Kidney (tissue), 22 donors: ENCODE measurements at places on chromosomes 16 and 17.
A peak's percentile ranks its signal among the peaks of the same experiment; 100 is the strongest.

DNA sequence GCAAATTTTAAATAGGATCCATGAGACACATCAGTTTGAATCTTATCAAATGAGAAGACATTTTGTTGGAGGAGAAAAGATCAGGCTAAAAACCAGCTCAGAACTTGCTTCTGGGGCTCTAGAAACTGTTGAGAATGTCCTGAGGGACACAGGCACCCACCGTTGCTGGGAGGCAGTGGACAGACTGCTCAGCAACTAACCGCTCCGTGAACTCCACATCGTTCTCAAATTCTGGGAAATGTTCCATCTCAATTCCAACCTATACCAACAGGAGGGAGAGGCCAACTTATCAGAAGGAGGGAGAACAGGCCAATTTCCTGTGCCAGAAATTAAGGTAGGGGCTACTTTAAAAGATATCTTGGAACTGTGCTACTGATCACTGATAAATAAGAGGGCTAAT lies 8.3 kb downstream of the TAT start:
- H3K36me3 ChIP-seq, result no peaks in the 10 kb centered on the region
- no peak overlapping the region for H3K4me3 ChIP-seq
- H3K27me3 ChIP-seq, result no peaks in the 10 kb centered on the region
- no peak for DNase-seq
- no peaks in the 10 kb centered on the region for H3K4me1 ChIP-seq

DNA sequence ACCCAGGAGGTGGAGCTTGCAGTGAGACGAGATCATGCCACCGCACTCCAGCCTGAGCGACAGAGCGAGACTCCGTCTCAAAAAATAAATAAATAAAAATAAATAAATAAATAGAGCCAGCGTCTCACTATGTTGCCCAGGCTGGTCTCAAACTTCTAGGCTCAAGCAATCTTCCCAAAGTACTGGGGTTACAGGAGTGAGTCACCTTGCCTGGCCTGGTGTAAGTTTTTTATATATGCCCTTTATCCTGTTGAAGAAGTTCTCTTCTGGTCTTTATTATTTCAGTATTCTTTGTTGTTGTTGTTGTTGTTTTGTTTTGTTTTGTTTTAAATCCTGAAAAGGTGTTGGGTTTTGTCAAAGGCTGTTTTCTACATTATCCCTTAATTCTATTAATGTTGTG lies 30.1 kb upstream of the ABCC1 start:
- no peak overlapping the region for H3K4me3 ChIP-seq
- no peaks in the 10 kb centered on the region for H3K36me3 ChIP-seq
- no peak overlapping the region for H3K27ac ChIP-seq
- H3K27me3 ChIP-seq, result no peaks in the 10 kb centered on the region

- no peaks in the 10 kb centered on the region for H3K36me3 ChIP-seq
- H3K27ac ChIP-seq, result no peak overlapping the region
- H3K4me3 ChIP-seq, result no peak overlapping the region
Observed at GRCh38 chr17:61450641-61451537, 1.3 kb upstream of the TBX4 start.

DNA sequence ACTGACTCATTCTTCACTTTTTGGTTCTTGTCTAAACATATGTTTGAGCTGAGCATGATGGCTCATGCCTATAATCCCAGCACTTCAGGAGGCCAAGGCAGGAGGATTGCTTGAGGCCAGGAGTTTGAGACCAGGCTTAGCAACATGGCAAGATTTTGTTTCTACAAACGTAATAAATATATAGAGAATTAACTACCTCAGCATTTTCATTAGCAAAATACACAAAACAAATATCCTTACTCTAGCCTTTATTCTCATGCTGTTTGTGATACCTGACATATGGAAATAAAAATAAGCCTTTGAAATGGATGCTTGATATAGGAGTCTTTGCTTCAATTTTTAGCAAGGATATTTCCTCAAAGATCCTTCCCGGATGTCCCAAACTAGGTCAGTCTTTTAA lies 132.8 kb downstream of the ABCC1 start:
- H3K36me3 ChIP-seq, result peaks cover 5% of the 10 kb centered on the region
- no peak overlapping the region for H3K4me3 ChIP-seq
- no peak for DNase-seq
- H3K27me3 ChIP-seq, result no peaks in the 10 kb centered on the region
- H3K27ac ChIP-seq, result no peak overlapping the region

- no peak overlapping the region for H3K27ac ChIP-seq
- no peaks in the 10 kb centered on the region for H3K36me3 ChIP-seq
- H3K4me1 ChIP-seq, result no peaks in the 10 kb centered on the region
Observed at GRCh38 chr16:6913566-6913965, 419.1 kb upstream of the RBFOX1 start.

GRCh38 chr16:67966549-67967182 lies 1.8 kb downstream of the SLC12A4 start:
- H3K27ac ChIP-seq, result no peak overlapping the region
- H3K4me1 ChIP-seq, result no peaks in the 10 kb centered on the region
- H3K36me3 ChIP-seq, result peaks cover 15% of the 10 kb centered on the region
- peak overlapping the region; percentile 70 for H3K4me3 ChIP-seq
- DNase-seq, result no peak

- H3K27me3 ChIP-seq, result no peaks in the 10 kb centered on the region
- H3K4me3 ChIP-seq, result no peak overlapping the region
- H3K36me3 ChIP-seq, result no peaks in the 10 kb centered on the region
- H3K4me1 ChIP-seq, result no peaks in the 10 kb centered on the region
- H3K27ac ChIP-seq, result no peak overlapping the region
Observed at GRCh38 chr17:14353861-14354474, 53.1 kb downstream of the HS3ST3B1 start.

GRCh38 chr17:78803186-78803845 lies 21.2 kb upstream of the CYTH1 start:
- H3K27ac ChIP-seq, result no peak overlapping the region
- DNase-seq, result no peak
- H3K36me3 ChIP-seq, result peaks cover 38% of the 10 kb centered on the region
- no peaks in the 10 kb centered on the region for H3K4me1 ChIP-seq
- H3K4me3 ChIP-seq, result no peak overlapping the region
- no peaks in the 10 kb centered on the region for H3K27me3 ChIP-seq

DNA sequence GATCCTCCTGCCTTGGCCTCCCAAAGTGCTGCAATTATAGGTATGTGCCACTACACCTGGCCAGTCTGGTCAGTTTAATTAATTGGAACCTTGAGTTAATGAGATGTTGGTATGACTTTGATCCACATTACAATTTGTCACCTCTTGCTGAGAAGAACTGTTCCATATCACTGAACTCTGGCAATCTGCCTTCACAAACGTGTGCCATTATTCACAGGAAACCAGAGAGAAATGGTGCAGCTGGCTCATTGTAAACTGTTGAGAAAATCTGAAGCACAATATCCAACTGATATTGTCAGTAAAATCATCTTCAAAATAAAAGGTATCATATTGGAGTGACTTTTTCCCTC lies 39.3 kb upstream of the YPEL2 start:
- DNase-seq, result no peak
- H3K27ac ChIP-seq, result no peak overlapping the region
- H3K4me1 ChIP-seq, result no peaks in the 10 kb centered on the region

GRCh38 chr16:1125471-1125870 lies 27.4 kb upstream of the CACNA1H start:
- no peak overlapping the region for H3K4me3 ChIP-seq
- H3K27me3 ChIP-seq, result no peaks in the 10 kb centered on the region
- DNase-seq, result peak; percentile 91
- H3K4me1 ChIP-seq, result no peaks in the 10 kb centered on the region
- no peaks in the 10 kb centered on the region for H3K36me3 ChIP-seq

GRCh38 chr17:47776330-47777197 lies 43.5 kb downstream of the TBX21 start:
- H3K36me3 ChIP-seq, result no peaks in the 10 kb centered on the region
- H3K4me1 ChIP-seq, result no peaks in the 10 kb centered on the region
- H3K27me3 ChIP-seq, result peaks cover 6% of the 10 kb centered on the region

DNA sequence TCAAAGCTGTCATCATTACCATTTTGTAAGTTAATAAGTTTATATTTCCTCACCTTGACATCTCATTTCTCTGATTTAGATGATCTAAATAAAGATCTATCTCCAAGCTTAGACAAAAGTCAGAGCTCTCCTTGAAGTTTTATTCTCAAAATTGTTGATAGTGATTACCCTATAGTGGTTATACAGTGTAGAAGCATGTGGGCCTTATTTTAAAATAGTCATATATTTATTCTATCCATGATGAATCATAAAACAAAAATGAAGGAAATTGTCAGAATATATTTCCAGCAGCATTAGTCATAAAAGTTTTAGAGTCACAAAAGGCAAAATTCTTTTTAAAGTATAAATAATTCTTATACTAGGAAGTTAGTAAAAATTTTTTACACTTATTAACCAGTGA lies 49.0 kb downstream of the RHOT1 start:
- DNase-seq, result no peak
- H3K36me3 ChIP-seq, result peaks cover 15% of the 10 kb centered on the region
- no peaks in the 10 kb centered on the region for H3K27me3 ChIP-seq
- H3K4me3 ChIP-seq, result no peak overlapping the region

GRCh38 chr16:86498155-86498670 lies 12.1 kb upstream of the FOXF1 start:
- no peak overlapping the region for H3K4me3 ChIP-seq
- H3K4me1 ChIP-seq, result no peaks in the 10 kb centered on the region
- no peak overlapping the region for H3K27ac ChIP-seq
- no peak for DNase-seq
- peaks cover 74% of the 10 kb centered on the region for H3K27me3 ChIP-seq
